Activated T-helper 1 cell treated with anti-CD3 and anti-CD28 coated beads, Interleukin-2, amount 50 U/mL, for 16 hours (primary cell): ENCODE measurements at places on chromosomes 7 and 10.

DNA sequence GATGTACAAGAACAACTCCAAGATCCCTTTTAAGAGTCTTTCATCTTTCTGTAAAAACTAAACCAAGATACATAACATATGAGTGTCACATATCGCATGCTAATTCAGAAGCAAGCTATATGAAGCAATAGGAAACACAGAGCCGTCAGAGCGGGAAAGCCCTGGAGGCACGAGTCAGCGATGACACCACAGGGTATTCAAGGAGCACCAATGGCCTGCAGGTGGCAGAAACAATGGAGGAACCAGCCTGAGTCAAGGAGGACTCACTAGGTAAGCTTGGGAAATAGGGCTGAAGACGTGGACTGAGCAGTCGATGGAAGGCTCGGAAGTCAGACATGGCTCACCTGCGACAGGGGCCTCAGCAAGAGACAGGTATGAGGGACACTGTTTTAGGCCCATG, 214.4 kb downstream of the FAM107B start:
- DNase-seq, result peak; percentile 50

- DNase-seq, result no peak
These were observed 60.4 kb upstream of the CDK1 start for GRCh38 chr10:60717852-60718251.

GRCh38 chr7:116686812-116687419, 14.9 kb downstream of the MET start:
- no peak for DNase-seq

DNA sequence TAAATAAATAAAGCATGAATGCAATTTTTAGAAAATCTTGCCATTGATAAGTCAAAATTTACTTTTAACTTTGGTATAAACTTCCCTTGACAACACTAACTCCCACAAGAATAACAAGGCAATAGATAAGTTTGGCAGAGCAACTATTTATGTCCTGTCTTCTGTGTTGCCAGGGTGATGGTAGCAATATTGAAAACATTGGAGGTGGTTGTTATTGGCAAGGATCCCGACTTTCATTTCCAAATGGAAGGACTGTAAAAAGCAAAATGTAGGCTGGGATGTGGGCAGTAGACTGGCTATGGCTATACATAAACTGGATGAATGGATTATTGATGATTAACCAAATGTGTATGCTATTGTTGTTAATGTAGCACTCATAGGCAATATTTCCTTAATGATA, 134.9 kb upstream of the CACNA2D1 start:
- no peak for DNase-seq

DNA sequence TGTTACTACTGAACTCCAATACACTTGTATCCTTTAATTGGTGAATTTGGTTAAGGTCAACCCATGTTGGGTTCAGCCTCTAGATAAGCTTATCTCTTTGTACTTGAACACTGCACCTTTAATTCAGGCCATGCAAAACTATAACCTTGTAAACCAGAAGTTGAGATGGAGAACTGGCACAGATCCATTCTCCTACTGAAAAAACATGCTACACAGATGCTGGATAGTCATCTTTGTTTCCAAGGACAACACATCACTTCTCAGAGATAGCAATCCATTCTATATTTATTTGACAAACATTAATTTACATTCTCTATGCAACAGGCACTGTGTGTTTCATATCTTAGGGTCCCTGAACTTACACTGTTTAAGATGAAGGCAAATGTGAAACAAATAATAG, 2.9 kb upstream of the CDK14 start:
- DNase-seq, result no peak

GRCh38 chr10:97157578-97158095, 28.1 kb downstream of the SLIT1 start:
- no peak for DNase-seq
